Endothelial cell (in vitro differentiated cells): ENCODE measurements at places on chromosomes 4 and X. TPM values are rescaled to one million over a fixed set of nuclear protein-coding genes. Genes with fewer than 3 reads are reported as not detected.

The SHROOM3 gene
- total RNA-seq, result 7.9 TPM

The SPIN2A gene
- total RNA-seq, result 1.6 TPM

The SUPT20HL2 gene
- not detected for total RNA-seq

The NEUROG2 gene
- not detected for total RNA-seq

The GLRA3 gene
- not detected for total RNA-seq

The TNIP3 gene
- 4.0 TPM for total RNA-seq

The CT45A5 gene
- total RNA-seq, result not detected

The MAGEA9B gene
- total RNA-seq, result not detected

The RIBC1 gene
- 0.97 TPM for total RNA-seq

The IL15 gene
- total RNA-seq, result 8.8 TPM

The SMIM10L2A gene
- 23.6 TPM for total RNA-seq

The TMSB15A gene
- 11.2 TPM for total RNA-seq

The GLRB gene
- total RNA-seq, result 1.0 TPM

The PQBP1 gene
- total RNA-seq, result 80.1 TPM

The MTTP gene
- 0.26 TPM for total RNA-seq

The CT45A10 gene
- total RNA-seq, result not detected

The TMPRSS11D gene
- not detected for total RNA-seq

The RNF175 gene
- 0.36 TPM for total RNA-seq

The SAGE1 gene
- 0.15 TPM for total RNA-seq

The SHISA3 gene
- total RNA-seq, result 0.36 TPM

The SMIM43 gene
- 19.8 TPM for total RNA-seq

The TMPRSS11F gene
- not detected for total RNA-seq

The DNAAF6 gene
- 1.2 TPM for total RNA-seq

The STS gene
- 7.2 TPM for total RNA-seq

The ARX gene
- total RNA-seq, result not detected
